Amygdala (tissue), 56 donors: ENCODE measurements at places on chromosomes 13 and 19.

GRCh38 chr13:25707726-25708125 lies 336.0 kb downstream of the ATP8A2 start:
- no peak for DNase-seq

DNA sequence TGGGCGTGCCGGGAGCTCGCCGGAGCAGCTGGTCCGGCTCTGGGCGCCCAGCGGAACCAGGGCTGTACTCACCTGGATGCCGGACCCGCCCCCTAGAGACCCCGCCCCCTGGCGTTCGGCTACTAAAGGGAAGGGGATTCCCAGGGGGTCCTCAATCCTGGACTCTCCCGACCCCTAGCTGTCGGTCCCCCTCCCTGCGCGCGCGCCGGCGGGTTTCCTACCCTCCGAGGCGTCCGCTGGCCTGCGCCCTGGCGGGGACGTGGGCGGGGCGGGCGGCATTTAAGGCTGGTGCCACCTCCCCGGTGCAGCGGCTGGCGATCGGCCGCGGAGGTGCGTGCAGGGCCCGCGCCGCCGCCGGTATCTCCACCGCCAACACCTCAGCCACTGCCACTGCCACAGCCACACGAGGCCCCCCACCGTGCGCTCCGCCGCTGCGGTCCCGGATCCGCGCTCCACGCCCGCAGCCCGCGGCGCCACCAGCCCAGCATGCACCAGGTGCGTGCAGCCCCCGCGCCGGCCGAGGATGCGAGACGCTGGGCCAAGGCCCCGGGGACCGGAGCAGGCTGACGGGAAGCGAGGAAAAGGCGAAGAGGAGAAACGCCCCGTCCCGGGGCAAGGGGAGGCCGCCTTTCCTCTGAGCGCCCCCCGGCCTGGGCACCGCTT lies at the start of gene ATP12A:
Gene ATP12A (plus strand): TSS at position 151 of the 663 bp plus-strand sequence. CDS start 336 bp downstream, at position 487.
- no peak for DNase-seq

GRCh38 chr13:41842036-41842620 lies 118.8 kb downstream of the VWA8 start:
- DNase-seq = no peak

DNA sequence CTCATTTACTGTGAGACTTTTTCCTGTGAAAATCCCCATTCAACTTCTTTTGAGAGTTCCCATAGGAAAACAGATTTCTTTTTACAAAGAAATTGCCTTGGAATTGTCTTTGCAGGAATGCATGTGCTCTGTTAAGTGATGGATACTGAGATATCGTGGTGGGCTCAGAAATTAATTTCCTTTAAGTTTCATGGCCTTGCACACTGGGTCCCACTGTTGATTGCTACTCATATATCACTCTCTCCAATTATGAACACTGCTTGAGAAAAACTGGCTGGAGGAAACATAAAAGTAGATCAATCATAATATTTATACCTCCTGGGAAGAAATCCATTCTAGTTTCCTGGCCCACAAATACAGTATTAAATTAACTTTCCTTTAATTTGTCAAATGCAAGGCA lies 131.3 kb downstream of the OXGR1 start:
- DNase-seq = no peak
